Stimulated activated CD8-positive, alpha-beta memory T cell treated with anti-CD3 and anti-CD28 coated beads, Interleukin-4, amount 100 ng/mL, for 24 hours (primary cell): ENCODE measurements at places on chromosomes 3 and 15.

GRCh38 chr3:42177801-42178150 lies 86.6 kb downstream of the TRAK1 start:
- no peak for DNase-seq

DNA sequence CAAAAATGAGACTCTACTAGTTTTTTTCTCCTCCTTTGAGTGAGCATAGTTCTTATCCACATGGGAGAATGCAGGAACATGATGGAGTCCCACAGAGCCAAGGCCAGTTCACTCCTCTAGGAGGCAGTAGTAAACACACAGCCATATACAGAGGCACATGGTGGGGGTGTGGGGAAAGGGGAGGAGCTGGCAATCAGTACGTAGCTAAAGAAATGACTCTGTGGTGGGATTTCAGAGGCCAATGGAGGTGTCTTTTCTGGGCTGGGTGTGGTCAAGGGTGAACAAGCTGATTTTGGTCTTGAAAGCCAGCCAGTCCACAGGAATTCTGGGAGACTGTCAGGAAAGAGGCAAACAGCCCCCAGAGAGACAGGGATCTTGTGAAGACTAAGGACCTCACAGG lies 6.6 kb upstream of the RAB11A start:
- DNase-seq, result peak; percentile 57

DNA sequence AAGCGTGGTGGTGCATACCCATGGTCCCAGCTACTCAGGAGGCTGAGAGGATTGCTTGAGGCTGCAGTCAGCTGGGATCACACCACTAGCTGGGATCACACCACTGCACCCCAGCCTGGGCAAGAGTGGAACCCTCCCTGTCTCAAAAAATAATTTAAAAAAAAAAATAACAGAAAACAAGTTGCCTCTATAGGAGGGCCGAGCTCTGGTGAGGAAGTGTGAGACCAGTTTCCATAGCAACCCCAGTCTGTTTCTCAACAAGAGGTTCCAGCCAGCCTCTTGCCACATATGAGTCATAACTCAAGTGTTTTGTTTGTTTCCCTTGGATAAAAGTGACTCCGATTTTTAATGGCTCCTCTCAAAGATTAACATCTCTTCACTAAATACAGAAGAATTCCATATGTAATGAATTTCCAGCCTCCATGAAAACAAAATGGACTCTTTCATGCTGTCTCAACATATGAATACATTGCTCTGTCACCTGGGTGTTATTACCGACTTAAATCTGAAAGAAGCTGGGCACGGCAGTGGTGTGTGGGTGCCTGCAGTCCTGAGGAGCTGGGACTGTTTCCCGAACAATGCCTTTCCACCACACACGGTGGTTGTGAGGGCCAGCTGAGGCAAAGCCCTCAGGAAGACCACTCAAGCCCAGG lies 19.7 kb downstream of the TMEM43 start:
- no peak for DNase-seq

DNA sequence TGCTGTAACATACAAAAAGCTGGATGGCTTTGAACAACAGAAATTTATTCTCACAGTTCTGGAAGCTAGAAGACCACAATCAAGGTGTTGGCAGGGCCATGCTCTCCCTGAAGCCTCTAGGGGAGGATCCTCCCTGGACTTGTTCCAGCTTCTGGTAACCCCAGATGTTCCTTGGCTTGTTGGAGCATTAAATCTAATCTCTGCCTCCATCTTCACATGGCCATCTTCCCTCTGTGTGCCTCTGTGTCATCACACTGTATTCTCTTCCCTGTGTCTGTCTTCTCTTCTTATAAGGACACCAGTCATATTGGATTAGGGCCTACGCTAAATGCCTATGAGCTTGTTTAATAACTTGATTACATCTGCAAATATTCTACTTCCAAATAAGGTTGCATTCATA lies 109.5 kb downstream of the STAG1 start:
- DNase-seq, result no peak

DNA sequence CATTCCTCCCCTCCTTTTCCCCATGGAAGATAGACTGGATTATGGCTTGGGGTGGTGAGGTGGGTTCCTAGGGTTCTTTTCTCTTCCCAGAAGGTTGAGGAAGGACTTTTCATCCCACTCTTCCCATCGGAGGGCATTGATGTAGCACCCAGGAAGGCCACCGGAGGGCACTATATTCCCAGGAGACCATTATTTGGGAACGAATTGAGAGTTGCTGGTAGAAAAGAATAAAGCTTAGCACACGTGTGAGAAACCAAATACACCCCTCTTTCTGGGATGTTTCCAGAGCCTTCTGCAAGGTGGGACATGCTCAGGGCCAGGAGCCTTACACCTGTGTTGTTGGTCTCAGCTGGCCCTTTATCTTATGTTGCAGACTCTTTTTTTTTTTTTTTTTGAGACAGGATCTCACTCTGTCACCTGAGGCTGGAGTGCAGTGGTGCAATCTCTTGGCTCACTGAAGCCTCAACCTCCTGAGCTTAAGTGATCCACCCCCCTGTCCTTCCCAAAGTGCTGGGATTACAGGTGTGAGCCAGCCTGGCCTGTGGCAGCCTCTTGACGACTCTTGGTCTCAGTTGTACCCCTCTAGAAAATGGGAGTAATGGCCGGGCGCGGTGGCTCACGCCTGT lies 6.3 kb upstream of the CDC25A start:
- no peak for DNase-seq

- no peak for DNase-seq
Observed at GRCh38 chr3:16496408-16497222, 16.9 kb downstream of the RFTN1 start.

GRCh38 chr15:63045465-63045840 lies 2.9 kb downstream of the TPM1 start:
- DNase-seq, result no peak

- no peak for DNase-seq
Observed at GRCh38 chr3:106277731-106278130, 408.9 kb upstream of the CBLB start.
